ENCODE measurements at places on chromosomes 13 and 19.
A peak's percentile ranks its signal among the peaks of the same experiment; 100 is the strongest.

GRCh38 chr13:44855860-44856259 lies 133.4 kb downstream of the NUFIP1 start:
- no peak for DNase-seq

DNA sequence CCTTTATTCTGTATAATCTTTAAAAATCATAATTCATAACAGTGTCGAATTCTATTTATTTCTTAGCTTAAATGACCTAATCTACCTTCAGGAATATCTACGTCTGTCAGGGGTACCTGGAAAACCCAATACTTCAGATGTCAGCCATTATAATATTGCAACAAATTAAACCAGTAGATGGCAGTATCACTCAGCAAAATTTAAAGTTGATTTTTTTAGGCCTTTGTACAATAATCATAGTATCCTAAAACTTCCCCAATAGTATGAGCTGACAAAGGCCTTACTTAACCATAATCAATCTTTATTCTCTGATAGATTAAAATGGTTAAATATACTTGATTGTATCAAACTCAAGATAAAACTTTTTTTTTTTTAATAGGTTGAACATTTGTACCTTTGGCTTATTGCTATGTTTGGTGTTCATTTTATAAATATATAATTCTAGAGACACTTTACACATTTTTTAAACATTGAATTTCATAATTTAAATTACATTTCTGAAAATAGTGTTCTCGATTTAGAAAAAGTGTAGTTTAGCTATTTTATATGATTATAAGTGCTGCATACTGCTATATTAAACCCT lies 830.2 kb upstream of the SPRY2 start:
- DNase-seq: no peak

- no peak for DNase-seq
Measured at GRCh38 chr19:623175-623916, 10.0 kb downstream of the POLRMT start.

GRCh38 chr19:16208847-16209665 lies 11.3 kb downstream of the AP1M1 start:
- DNase-seq: no peak

DNA sequence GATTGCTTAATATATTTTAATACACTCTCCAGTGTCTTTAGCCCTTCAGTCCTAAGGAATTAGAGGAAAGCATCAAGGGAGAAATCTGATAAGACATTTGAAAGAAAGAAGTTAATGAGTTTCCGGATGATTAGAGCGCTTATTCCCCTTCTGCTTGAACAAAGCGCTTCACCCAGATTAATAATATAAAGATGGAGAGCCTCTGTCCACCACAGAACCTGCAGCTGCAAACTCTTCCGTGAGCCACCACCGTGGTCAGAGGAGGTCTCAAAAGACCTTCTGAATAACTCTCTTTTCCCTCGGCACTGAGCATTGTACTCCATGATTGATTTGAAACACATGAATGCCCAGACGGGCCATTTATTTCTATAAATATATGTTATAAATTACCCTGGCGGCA lies 14.2 kb upstream of the TUBGCP3 start:
- no peak for DNase-seq

- no peak for DNase-seq
Measured at GRCh38 chr13:92947770-92948434, 278.7 kb upstream of the GPC6 start.

GRCh38 chr13:32426191-32426989 lies 1.5 kb downstream of the N4BP2L1 start:
- DNase-seq: no peak

- DNase-seq: no peak
Measured at GRCh38 chr13:48723168-48723567, 69.4 kb downstream of the CYSLTR2 start.

DNA sequence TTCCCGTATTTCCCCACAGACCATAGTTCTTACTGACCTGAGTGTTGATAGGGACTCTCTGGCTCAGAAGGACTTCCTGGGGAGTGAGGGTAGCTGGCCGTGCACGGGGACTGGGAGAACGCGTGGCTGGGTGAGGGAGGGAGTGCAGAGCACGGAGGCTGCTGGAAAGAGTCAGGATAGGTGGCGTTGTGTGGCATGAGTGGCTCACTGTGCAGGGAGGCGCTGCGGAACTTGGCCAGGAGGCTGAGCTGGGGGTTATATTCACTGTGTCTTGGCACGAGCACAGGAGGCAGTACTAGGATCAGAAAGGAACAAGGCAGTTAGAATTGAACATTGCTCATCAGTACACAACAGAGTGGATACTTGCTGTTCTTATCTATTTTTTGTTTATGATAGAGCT lies 47.4 kb downstream of the SMAD9 start:
- no peak for DNase-seq

DNA sequence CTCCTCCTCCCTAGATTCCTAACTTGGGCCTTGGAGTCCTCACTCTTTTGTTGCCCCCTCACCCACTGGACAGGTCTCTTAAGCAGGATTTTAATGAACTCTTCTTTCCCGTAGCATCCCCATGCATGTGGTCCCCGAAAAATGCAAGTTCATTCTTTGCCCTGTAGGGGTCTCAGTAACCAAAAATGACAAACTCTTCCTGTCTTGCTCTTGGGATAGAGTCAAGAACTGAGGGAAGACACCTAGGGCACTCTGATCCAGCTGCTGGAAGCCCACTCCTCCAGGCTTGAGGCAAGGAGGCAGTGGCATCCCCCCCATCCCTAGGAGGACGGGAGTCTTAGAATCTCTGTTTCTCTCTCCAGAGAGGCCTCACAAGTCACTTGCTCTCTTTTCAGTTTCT lies 987.0 kb downstream of the DIAPH3 start:
- no peak for DNase-seq

DNA sequence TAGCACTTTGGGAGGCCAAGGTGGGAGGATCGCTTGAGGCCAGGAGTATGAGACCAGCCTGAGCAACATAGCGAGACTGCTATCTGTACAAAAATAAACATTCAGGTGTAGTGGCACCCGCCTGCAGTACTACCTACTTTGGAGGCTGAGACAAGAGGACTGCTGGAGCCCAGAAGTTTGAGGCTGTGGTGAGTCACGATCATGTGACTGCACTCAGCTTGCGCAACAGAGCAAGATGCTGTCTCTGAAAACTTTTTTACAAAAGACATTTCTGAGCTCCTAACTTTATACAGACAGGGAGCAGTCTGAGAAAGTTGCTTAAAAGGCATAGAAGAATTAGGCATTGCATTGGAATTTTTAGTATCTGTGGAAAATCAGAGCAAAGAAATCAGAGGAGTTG lies 10.4 kb upstream of the TBC1D4 start:
- DNase-seq: no peak

DNA sequence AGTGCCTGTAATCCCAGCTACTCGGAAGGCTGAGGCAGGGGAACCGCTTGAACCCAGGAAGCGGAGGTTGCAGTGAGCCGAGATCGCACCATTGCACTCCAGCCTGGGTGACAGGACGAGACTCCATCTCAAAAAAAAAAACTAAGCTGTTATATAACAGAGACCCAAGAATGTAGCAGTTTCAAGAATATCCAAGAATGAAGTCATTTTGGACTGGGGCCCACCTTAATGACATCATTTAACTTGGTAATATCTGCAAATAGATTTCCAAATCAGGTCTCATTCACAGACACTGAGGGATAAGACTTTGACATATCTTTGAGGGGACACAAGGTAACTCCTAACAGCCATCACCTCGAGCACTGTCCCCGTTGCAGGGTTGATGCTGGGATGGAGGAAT lies 36.5 kb upstream of the MRI1 start:
- DNase-seq: no peak

DNA sequence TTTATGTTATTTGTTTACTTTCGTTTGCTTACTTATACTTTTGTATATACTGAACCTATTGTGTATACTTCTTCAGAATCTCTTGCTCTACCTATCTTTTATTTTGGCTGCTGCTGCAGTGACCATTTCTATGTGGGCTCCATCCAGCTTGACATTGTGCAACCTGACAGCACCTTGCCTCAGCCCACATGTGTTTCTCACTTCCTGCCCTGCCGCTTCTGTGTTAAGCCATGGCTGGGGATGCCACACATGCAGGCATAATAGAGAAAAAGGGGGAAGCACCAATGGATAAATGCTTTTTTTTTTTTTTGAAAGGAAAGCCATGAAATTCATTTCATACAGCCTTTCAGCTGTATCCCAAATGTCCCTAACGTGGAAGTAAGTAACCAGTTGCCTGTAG lies 147.6 kb downstream of the RBM26 start:
- no peak for DNase-seq

- no peak for DNase-seq
Measured at GRCh38 chr19:57241176-57241575, 744 bp downstream of the ZNF805 start.

DNA sequence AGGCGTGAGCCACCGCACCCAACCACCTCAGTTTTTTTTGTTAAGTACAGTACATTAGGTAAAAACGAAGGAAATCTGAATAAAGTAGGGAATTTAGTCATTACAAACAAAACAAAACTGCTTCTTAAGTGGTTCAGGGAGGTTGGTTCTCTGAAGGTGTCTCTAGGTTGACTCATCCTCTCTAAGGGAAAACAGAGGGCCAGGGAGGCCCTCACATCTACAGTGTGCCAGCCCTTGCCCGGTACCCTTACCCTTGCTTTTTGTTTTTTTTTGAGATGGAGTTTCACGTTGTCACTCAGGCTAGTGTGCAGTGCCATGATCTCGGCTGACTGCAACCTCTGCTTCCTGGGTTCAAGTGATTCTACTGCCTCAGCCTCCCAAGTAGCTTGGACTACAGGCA lies 17.2 kb upstream of the JUND start:
- no peak for DNase-seq

DNA sequence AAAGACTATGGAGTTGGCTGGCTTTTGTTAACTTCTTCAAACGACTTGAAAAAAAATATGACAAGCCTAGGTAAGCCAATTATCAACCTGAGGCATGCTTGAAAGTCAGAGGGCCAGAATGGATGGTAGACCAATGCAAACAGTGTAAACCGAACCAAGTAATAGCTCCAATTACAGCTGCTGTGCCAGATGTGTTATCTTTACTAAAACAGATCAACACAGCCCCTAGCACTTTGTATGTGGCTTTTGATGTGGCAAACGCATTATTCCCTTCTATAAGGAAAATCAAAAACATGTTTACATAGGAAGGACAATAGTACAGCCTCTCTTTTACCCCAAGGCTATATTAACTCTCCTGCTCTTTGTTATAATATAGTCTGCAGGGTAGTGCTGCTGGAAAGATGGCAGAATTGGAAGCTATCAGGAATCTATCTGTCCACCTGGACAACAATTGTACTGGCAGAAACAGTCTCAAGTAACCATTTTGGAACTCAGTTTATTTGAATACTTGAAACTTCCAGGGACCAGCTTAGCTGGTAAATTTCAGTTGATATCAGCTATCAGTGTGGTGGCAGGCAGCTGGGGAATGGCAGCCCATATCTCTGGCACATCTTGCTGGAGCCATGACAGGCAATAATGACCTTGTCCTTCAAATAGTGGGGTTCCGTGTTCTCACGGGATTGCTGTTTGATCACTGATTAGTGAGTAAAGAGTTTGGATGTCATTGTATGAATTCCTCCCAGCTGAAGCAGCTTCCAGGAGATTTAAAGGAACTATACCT lies 144.4 kb upstream of the WASF3 start:
- no peak for DNase-seq

GRCh38 chr19:9673912-9674662 lies 813 bp downstream of the ZNF562 start:
- peak; percentile 5 for DNase-seq

DNA sequence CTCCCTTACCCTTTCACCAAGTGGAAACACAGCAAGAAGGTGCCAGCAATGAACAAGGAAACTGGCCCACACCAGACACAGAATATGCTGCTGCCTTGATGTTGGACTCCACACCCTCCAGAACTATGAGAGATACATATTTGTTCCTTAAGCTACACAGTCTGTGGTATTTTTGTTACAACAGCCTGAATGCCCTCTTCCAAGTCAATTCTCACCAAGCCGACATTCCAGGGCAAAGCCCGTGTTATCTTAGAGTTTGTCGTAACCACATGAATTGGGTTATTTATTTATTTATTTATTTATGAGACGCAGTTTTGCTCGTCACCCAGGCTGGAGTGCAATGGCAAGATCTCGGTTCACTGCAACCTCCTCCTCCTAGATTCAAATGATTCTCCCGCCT lies 14.9 kb downstream of the FGF21 start:
- peak; percentile 55 for DNase-seq
